ENCODE measurements at places on chromosomes 3 and 15. TPM values are rescaled to one million over a fixed set of nuclear protein-coding genes. Genes with fewer than 3 reads are reported as not detected.

DNA sequence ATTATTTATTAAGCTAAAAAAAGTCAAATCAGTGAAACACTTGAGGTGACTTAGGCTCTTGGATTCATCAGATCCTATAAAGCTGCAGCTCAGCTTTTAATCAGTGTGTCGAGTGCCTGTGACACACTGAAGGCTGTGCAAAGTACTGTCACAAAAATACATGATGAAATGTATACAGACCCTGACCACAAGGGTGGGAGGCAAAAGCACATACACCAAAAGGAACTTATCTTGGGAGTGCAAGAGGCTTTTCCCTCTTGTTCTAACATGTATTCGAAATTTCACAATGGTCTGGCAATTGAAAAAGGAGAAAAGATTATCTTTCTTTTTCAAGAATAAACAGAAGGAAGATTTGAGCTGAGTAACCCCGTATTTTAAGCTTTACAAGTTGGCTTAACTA is 35.9 kb downstream of the VGLL4 start:
- no peak for DNase-seq

Gene LHFPL4
- 0.04 TPM for polyA plus RNA-seq

DNA sequence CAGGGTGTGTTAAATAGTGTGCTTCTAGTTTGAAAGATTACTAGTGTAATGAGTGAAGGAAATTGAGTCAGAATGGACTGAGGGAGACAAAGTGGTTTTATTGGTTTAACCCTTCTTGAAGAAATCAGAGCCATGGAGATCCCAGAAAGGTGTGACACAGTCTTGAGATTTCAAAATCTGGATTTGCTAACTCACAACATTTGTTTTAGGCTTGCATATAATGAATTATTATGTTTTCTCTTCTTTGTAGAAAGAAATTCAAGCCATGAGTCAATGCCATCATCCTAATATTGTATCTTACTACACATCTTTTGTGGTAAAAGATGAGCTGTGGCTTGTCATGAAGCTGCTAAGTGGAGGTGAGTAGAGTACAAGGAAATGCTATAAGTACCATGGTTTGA is 25.1 kb downstream of the OXSR1 start:
- DNase-seq, result no peak

- no peak for DNase-seq
Measured at GRCh38 chr3:120645083-120645845, 36.8 kb downstream of the HGD start.

Gene CLRN1
- polyA plus RNA-seq, result 0.41 TPM

All from muscle of leg (tissue), 16 donors.